T-cell (primary cell): ENCODE measurements at places on chromosomes 13 and 19.

GRCh38 chr19:19214892-19215291 lies 3.1 kb downstream of the NCAN start:
- DNase-seq, result no peak

DNA sequence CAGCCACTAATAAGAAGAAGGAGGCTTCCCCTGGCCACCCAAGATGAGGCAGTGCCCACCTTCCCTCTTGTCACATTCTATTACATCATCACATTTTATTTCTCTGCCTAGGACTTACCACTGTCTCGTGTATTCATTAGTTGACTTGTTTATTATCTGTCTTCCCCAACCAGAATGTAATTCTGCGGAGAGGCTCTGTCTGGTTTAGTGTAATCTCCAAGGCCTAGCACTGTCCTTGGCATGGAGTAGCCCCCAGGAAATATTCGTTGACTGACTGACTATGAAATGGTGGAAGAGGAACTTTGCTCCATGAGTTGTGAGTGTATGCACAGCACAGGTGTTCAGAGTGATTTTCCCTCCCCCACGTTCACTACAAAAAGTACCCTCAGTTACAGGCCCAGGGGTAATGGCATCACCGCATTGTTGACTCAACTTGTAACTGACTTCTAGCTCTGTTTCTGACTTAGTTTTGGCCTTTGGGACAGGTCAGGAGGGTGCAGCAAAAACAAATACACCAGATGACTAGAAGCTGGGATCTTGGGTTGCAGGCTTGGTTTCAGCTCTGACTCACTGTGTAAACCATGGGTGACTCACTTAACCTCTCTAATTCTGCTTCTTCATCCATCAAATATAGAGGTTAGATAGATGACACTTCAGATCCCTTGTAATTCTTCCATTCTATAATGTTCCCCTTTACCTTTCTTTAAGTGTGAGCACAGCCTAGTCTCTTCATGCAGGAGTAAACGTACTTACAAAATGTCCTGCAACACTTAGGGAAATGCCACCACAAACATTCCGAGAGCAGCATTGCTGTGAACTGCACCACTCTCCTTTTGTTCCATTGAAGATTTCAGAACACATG lies 229.7 kb downstream of the KCNRG start:
- no peak for DNase-seq

- no peak for DNase-seq
Measured at GRCh38 chr13:69737129-69737935, 370.3 kb upstream of the ATXN8OS start.

GRCh38 chr13:21833921-21834320 lies 163.0 kb downstream of the FGF9 start:
- no peak for DNase-seq

- DNase-seq, result no peak
Measured at GRCh38 chr13:72823724-72824123, 41.8 kb downstream of the PIBF1 start.

DNA sequence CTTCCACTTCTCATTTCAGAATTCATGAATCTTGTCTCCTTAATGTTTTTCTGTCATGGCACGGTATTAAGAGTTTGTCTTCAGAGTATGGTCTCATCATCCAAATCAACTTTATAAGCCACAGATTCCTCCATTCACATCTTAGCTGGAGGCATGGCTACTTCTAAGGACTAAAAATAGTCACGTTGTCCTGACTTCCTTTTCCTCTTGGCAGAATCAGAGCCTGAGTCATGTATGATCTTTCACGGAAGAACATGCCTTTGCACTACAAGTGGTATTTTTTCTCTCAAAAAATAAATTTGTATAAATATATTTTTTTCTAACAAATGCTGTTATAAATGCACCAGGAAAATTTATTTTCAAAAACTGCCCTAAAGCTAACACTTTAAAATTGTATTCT lies 71.4 kb downstream of the ALOX5AP start:
- DNase-seq, result no peak

- DNase-seq, result no peak
Measured at GRCh38 chr19:15265850-15266248, 33.6 kb upstream of the EPHX3 start.

- DNase-seq, result no peak
Measured at GRCh38 chr13:45718063-45718462, 15.9 kb downstream of the CBY2 start.

DNA sequence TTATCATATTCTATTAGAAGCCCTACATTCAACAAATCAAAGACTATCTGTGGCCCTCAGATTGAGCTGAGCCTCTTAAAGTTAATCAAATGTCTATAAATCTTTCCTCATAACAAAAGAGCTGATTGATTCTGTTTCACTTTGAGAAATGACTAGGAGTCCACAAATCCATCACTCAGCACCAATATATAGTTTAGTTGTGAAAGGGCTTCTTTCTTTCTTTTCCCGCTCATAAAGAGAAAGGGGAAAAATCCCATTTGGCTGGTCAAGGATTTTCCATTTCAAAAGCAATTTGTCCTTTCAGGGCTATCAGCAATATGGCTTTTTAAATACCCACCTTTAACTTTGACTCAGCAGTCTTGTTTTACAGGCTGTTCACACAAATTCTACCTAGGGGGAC lies 408.5 kb upstream of the PCDH20 start:
- no peak for DNase-seq

DNA sequence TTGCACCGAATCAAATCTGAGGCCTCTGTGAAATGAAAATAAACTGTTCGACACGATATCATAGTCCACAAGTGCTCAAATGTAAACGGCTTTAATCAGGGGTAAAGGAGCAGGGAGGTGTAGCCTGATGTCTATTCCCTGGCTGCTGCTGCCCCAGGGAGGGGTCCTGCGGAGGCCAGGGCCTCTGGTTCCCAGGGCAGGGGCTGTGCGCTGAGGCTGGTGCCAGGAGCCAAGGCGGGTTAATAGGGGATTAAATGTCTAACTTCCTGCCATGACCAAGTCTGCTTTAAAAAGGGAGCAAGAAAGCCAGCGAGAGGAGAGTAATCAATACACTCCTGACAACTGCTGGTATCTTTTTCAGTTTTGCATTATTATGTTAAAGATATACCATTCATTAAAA lies 59.4 kb downstream of the ZNF536 start:
- DNase-seq, result no peak

DNA sequence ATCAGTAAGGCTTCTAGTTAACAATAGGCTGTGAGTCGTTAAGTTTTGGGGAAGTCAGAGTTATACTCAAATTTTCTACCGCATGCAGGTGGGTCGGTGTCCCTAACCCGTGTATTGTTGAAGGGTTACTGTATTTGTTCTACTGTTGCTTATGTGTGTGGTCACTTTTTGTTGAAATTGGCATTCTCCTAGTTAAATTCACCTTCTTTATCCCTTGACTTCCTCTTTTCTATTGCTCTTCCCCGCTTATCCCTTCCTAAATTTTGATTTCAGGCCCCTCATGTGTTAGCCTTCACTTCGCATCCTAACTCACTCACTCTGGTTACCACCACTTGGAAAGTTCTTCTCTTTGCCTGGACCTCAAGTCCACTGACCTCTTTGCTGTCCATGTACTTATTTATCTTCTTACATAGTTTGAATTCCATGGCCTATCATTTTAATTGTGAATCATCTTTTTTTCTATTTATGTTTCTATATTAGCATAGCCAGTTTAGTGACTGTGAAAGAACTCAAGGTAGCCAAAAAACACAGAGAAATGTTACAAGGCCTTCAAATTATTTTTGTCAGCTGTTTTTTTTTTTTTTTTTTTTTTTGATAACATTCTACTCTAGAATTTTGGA lies 52.9 kb downstream of the NDFIP2 start:
- no peak for DNase-seq

DNA sequence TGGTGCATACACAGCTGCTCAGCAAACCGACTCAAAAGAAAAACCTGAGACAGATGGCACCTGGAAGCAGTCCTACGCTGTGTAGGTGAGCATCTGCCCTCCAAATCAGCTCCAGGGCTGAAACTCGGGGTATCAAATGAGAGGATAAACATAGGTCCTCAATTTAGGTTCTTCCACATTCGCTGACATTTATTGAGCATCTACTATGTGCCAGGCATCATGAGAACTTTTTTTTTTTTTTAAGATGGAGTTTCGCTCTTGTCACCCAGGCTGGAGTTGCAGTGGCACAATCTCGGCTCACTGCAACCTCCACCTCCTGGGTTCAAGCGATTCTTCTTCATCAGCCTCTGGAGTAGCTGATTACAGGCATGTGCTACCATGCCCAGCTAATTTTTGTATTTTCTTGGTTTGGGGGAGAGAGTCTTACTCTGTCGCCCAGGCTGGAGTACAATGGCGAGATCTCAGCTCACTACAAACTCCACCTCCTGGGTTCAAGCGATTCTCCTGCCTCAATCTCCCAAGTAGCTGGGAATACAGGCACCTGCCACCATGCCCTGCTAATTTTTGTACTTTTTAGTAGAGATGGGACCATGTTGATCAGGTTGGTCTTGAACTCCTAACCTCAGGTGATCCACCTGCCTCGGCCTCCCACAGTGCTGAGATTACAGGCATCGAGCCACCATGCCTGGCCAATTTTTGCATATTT lies 13.4 kb downstream of the QPCTL start:
- no peak for DNase-seq

- DNase-seq, result no peak
Measured at GRCh38 chr13:75839406-75839805, 203.3 kb downstream of the LMO7 start.

DNA sequence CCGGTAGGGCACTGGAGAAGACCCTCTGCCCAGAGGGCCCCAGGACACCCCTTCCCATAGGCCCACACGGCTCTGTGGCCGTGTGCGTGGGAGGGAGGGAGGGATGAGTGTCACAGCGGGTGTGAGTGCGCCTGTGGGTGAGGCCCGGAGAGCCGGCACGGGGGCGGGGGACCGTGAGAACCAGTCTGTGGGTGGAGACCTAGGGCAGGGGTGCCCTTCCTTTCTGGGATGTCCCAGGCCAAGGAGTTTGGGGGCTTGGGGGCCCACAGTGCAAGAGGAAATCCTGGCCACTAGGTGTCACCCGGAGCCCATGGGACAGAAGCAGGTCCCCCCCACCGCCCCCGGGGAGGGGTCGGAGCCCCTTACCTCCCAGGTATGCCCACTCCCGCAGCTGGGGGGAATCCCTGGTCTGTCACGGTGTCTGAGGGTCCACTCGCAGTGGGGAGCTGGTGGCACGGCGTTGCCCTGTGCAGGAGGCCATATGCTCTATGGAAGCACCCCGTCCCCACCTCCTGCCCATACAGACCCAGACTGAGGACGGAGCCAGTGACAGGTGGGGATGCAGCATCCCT lies 16.0 kb upstream of the SLC7A10 start:
- DNase-seq, result no peak

DNA sequence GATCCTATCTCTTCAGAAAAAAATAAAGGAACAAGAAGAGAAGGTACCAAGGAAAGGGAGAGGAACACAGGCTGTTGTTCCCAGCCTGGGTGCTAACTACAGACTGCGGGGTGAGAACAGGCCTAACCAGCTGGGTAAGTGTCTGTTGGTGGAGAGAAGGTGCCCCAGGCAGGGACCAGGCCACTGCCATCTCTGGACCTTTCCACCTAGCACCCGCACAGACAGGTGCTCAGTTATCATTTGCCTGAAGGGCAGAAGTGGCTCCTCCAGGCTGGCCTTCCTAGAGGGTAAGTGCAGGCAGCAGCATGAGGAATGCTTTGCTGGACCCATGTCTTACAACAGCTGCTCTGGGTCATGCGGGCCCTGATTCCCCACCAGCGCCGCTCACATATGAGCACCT lies 10.1 kb downstream of the DNMT1 start:
- no peak for DNase-seq

DNA sequence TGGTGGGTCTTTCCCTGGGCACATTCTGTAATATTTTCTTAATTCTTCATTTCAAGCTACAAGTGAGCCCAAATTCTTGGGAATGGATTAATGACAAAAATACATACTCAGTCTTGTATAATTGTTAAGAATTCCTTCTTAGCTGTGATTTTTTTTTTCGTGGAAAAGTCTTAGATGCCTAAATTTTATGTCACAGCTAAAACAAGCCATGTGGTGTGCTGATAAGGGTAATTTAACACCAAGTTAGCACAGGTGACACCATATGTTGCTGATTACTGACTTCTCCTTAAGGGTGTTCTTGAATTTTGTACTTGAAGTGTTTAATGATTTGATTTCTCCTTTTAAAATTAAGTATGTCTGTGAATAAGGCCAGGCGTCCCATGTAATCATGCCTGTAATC lies 29.3 kb downstream of the WDFY2 start:
- DNase-seq, result no peak

GRCh38 chr19:4380254-4380727 lies 20.1 kb downstream of the SH3GL1 start:
- DNase-seq, result peak; percentile 68

DNA sequence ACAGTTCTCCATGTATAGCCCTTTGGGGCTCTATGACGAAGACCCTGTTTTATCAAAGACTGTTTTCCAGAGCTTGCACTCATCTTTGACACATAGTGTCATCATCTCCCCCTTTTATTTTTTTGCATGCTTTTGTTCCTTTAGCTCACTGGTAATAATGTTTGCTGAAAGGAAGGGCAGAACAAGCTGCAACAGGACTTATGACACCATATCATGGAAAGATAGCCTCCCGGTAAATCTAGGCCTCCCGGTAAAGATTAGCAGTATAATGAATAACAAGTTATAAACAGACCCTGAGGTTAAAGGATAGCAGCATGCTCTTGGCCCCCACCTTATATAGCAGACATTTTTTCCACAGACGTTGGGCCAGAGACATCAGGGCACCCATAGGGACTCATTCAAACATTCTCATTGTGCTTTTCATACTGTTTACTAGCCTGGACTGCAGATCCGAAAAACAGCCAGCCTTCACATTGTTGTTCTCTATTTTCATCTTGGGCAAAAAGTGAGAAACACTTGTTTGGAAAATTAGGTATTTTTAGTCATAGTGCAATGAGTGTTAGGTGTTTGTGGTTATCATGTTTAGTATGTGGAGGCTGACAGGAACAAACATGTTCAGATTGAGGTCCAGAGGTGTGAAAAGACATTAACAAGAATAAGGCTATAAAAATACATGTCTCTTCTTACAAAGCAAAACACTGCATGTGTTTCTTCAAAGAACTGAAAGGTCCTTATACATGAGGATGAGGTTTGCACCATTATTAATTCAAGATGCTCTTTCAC lies 136.9 kb upstream of the SPRY2 start:
- no peak for DNase-seq

- no peak for DNase-seq
Measured at GRCh38 chr13:94666065-94666464, 46.3 kb downstream of the SOX21 start.

DNA sequence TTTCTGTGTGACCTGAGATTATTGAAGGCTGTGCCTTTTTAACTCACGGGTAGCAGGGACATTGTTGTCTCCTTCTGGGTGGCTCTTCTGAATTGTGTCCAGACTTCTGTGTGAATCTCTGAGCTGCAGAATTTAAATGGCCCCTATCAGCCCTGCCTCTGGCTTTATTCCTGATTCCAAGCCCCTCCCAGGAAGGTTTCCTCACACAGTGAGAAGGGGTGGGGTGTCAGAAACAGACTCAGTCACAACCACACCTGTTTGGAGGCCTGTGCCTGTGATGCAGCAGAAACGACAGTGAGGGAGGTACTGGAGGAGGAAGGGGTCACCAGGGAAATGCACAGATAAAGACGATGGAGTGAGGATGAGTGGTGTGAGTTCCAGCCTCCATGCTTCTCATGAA lies at the start of gene CLC:
Gene CLC, minus strand, starts transcription at position 139 of the 400 bp plus-strand sequence. Its CDS starts 77 bp downstream, at position 62.
- DNase-seq, result no peak
